ENCODE measurements at places on chromosomes 13 and 19. TPM values are rescaled to one million over a fixed set of nuclear protein-coding genes. Genes with fewer than 3 reads are reported as not detected.

FUT3 gene
- total RNA-seq: 0.08 TPM

ATXN8OS gene
- not detected for total RNA-seq

REEP6 gene
- 4.7 TPM for total RNA-seq

LSR gene
- total RNA-seq: 10.2 TPM

GJB6 gene
- total RNA-seq: 0.02 TPM

C19orf67 gene
- total RNA-seq: not detected

C19orf38 gene
- not detected for total RNA-seq

PLPPR3 gene
- 5.0 TPM for total RNA-seq

C5AR1 gene
- total RNA-seq: 2.5 TPM

BEST2 gene
- 3.5 TPM for total RNA-seq

ETV2 gene
- total RNA-seq: 3.4 TPM

LRRC63 gene
- 0.08 TPM for total RNA-seq

TRPC4 gene
- not detected for total RNA-seq

ZNF560 gene
- not detected for total RNA-seq
